GM04504 (cell line): ENCODE measurements at places on chromosomes 4 and X.
A peak's percentile ranks its signal among the peaks of the same experiment; 100 is the strongest.

DNA sequence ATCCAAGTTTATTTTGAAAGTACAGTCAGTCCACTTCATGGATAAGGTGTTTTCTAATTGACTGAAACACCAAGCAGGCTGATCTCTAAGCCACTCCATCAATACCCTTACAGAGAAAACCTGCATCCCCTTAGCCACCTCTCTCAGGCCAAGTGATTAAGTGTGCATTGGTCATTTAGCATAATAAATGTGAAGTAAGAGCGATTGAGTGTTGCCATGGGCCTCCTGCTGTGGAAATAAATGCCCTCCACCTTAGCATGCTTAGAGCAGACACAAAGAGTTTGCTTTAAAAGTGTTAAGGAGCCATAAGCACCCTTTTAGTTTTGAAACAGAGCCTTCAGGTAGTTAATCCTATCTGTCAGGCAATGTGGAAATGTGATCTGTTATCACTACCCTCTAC, 386.5 kb downstream of the GPAT3 start:
- no peak for DNase-seq

GRCh38 chrX:43664258-43664657, 8.2 kb downstream of the MAOA start:
- no peak for DNase-seq

GRCh38 chr4:53781629-53782457, 190.6 kb upstream of the LNX1 start:
- no peak for DNase-seq

GRCh38 chr4:80529026-80529425, 193.5 kb downstream of the CFAP299 start:
- DNase-seq = no peak

GRCh38 chr4:2537011-2537830, 774 bp downstream of the FAM193A start:
- peak; percentile 8 for DNase-seq

- DNase-seq = no peak
Measured at GRCh38 chrX:13473442-13474163, 95.8 kb upstream of the EGFL6 start.

DNA sequence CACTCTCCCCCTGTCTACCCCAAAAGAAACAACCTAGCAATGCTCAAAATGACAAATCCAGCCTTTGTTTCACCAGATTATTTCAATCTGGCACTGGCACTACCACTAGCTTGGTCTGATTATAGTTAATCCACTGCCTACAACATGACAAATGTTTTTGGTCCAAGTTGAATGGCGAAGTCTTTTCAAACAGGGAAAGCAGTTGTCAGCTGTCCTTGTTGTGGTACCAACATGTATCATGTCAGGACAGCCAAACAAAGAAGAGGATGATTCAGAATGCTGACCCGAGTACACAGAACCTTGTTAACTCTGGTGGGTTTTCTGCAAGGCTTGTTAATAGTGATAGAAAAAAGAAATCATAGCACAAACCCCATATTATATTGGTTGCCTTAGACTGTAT, 160.8 kb upstream of the ANK2 start:
- DNase-seq = no peak

DNA sequence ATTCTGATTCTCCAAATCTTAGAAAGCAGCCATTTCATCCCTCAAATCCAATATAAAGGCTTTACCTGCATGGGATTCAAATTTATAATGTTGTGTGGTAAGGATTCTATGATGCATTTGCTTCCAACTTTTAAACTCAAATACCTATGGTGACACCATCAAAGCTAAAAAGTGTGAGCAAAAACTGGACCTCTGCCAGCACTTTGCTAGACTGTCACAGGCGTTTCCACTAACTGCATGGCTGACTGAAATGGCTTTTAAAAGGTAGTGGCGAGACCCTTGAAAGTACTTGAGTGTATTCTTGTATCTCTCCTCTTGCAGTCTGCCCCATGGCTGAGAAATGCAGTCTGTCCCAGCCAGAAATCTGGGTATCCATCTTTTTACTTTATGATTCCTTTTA, 169.4 kb downstream of the AMELX start:
- DNase-seq = no peak

DNA sequence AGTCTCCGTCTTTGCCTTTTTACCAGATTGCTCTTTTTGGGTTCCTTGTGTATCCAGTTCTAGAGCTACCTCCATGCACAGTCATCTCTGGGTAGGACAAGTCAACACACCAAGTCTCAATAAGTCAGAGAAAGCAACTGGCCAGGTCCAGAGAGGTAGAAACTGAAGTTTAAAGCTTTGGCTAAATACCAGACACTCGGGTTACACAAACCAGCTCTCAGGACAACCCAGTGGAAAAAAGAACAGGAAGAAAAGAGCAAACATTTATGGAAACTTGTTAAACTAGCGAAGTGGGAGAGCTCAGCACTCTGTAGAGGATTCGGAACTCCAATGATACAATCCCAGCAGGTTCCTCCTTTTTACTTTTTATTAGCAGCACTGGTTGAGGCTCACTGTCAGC, 291.0 kb upstream of the CPEB2 start:
- DNase-seq = no peak

DNA sequence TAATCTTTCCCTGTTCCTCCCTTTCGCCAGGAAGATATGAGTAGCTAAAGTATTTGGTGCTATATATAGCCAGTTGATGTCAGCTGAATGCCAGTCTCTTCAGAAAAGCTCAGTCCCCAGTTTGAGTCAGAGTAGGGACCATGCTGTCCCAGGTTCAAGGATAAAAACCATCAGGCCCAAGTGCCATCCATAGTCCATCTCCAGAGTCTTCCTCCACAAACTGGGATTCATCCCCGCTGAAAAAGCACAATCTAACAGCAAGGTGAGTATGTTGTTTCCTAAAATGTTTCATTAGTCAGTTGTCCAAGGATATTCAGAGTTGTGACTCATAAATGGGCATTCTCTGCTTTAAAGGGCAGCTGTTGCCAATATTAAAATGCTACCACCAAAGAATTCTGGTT, at the start of gene MYOZ2:
MYOZ2 (plus strand) TSS at position 112 of the 401 bp plus-strand sequence. CDS start 694 bp downstream, outside the sequence.
- no peak for DNase-seq

DNA sequence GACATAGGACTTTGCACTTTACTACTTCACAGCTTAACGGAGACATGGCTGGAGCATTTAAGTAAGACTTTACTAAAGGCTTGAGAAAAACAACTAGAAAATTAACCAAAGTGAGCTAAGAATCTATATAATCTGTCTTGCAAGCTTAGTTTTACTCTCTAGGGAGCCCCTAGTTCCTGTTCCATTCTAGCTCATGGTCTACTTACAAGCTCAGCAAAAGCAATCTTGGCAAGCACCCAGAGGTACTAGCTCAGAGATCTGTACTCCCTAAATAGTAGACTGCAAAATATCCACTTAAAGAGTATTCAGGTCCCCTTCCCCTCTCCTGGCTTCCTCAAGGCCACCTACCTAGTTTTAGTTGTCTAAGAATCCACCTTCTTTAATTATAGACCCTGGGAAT, 469.0 kb downstream of the IDS start:
- no peak for DNase-seq

DNA sequence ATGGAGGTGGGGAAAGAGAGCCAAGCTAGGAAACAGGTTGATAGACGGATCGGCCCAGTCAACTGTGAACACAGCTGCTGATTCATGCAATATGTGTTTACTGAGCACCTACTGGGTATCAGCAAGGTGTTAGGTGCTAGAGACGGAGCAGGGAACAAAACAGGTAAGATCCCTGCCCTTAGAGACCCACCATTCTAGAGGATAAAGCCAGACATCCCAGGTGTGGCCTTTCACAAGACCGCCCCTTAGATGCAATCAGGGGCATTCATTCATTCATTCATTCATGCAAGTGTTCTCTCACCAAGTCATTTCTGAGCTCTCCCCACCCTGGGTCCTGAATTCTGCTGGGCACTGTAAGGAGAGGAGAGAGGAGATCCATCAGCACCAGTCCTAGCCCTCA, 20.2 kb upstream of the MTM1 start:
- DNase-seq = no peak

GRCh38 chrX:39813631-39814277, 284.0 kb downstream of the BCOR start:
- peak; percentile 52 for DNase-seq

- no peak for DNase-seq
Measured at GRCh38 chr4:7196736-7197135, 4.4 kb downstream of the SORCS2 start.

DNA sequence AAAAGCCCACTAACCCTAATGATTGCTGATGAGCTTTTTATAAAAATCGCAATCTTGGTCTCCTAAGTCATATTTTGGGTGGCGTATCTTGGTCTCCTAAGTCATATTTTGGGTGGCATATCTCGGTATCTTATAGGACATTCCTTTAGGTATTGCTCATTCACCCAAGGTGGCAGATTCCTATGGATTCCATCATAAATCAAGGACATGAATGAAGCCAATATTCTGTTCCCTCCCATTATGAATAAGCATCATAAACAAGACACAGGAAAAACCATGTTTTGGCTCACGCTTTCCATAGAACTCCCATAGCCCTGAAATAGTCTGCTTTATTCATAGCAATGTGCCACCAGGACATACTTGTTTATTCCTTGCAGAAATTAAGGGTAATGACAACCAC, 95.0 kb upstream of the CD99 start:
- DNase-seq = no peak

- no peak for DNase-seq
Measured at GRCh38 chr4:172951679-172952451, 216.7 kb upstream of the GALNT7 start.

DNA sequence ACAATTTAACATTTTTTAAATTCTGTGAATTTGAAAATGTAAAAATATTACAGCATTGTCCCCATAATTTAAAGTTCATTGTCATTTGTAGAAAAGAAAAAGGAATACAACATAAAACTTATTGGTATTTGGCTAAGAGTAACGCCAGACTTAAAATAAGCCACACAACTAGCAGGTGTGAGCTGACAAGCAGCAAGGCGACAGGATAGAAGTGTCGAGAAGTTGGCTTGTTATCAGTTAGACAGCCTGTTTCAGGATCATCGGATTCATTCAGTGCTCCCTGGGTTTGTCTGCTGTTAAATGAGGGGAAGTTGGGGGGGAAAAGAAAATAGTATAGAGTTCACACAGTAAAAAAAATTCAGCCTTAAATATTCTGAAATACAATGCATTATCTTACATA, 393.6 kb downstream of the IL15 start:
- no peak for DNase-seq

GRCh38 chr4:159434114-159434870, 331.4 kb downstream of the RAPGEF2 start:
- DNase-seq = peak; percentile 31
